ENCODE measurements at places on chromosomes 1 and 21.

GRCh38 chr1:212500983-212501382, 68.3 kb downstream of the NENF start:
- no peak for DNase-seq

GRCh38 chr1:115718011-115718754, 50.3 kb downstream of the CASQ2 start:
- no peak for DNase-seq

DNA sequence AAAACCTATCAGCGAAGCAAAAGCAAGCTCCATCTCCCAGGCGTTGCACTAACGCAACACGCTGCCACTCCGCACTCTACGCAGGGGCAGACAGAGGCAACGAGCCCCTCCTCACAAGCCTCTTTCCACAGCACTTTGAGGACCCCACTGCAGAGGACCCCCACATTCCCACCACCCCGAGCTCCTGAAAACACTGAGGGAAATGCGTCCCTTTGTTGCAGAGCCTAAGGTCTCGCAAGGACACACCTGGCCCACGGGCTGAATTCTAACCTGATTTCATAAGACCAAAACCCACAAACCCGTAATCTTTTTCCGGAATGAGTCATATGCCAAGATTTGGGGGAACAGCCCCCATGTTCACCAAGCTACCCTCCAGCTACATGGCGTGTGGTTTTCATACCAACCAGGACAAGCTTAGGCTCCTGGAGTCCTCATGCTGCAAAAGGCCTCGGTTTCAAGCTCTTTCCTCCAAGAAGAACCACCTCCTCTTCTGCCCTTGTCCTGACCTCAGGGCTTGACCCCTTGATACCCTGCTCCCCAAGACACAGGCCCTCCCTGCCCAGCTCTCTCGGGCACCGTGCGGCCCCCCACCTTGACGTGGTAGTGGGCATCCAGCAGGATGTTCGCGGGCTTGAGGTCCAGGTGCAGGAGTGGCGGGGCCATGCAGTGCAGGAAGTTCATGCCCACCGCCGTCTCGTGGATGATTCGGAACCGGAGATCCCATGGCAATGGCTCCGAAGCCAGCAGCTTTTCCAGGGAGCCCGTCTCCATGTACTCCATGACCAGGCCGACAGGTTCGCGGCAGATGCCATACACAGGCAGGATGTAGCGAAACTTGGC, 10.7 kb downstream of the RIPK4 start:
- DNase-seq: no peak

GRCh38 chr1:246647113-246647512, 77.1 kb upstream of the SCCPDH start:
- DNase-seq: peak; percentile 70

GRCh38 chr1:31785020-31785946, 21.1 kb upstream of the ADGRB2 start:
- DNase-seq: no peak

- DNase-seq: no peak
Measured at GRCh38 chr1:55931081-55931940, 648.1 kb downstream of the PLPP3 start.

- no peak for DNase-seq
Measured at GRCh38 chr1:210445931-210446330, 117.2 kb downstream of the HHAT start.

GRCh38 chr1:48681476-48682305, 95.0 kb downstream of the BEND5 start:
- no peak for DNase-seq

DNA sequence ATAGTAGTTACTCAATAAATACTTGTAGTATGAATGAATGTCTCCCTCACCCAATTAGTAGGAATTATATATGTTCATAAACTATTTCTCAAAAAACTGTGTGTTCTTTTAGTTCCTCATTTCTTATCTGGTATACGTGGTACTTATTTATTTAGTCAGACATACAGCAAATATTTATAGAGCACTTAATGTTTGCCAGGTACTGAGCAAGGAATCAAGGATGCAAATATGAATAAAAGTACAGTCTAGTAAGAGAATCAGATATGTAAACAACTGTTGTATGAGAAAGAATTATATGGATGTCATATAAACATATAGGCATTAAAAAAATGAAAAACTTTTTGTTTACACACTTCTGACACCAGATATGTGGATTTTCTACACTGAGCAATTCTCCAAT, 58.5 kb downstream of the ATF6 start:
- DNase-seq: no peak

DNA sequence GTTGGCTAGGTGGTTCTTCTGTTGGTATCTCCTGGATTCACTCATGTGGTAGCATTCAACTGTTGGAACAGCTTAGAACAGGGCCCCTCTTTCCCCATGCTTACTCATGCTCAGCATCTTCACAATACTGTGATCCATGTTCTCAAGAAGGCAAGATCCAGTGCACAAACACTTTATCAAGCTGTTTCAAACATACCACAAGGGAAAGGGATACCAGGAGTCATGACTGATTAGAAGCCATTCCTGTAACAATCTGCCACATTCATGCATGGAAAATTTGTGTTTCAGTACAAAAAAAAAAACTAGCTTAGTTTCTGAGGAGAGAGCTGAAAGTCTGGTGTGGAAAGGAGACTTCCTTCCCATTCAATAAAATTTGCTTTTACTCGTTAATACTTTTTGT, 169.8 kb upstream of the CACYBP start:
- no peak for DNase-seq

- no peak for DNase-seq
Measured at GRCh38 chr1:21875621-21876063, 61.5 kb downstream of the HSPG2 start.

GRCh38 chr1:9068981-9069325, 482 bp downstream of the SLC2A5 start:
- no peak for DNase-seq

GRCh38 chr1:183306317-183307042, 111.7 kb downstream of the NMNAT2 start:
- DNase-seq: peak; percentile 46

DNA sequence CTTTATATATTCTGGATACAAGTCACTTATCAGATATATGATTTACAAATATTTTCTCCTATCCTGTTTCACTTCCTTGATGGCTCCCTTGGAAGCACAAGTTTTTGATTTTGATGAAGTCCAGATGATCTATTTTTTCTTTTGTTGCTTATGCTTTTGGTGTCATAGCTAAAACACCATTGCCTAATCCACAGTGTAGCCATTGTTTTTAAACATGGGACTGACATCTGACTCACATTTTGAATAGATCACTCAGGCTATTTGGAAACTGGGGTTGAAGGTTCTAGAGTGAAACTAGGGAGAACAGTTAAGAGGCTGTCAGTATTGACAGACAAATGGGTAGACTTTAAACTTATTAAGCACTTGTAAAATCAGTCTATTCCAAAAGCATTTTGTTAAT, 16.6 kb downstream of the AK4 start:
- no peak for DNase-seq

- DNase-seq: no peak
Measured at GRCh38 chr1:58430421-58431275, 115.9 kb downstream of the OMA1 start.

DNA sequence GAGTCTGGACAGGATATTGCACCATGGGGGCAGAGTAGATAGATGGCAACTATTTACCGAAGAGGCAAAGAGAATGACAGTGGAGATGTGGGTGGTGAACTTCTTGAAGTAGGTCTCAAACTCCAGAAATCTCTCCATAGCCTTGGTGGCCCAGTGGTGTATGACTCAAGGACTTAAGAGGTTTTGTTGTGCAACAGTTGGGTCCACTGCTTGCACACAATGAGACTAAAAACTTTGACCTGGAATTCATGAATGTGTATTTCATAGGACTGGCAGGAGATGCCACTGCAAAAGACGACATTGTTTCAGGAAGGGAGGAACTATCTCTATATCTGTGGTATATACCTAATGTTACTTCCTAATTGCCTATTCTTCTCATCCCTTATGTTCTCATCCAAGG, 75.9 kb downstream of the ZSCAN20 start:
- no peak for DNase-seq

DNA sequence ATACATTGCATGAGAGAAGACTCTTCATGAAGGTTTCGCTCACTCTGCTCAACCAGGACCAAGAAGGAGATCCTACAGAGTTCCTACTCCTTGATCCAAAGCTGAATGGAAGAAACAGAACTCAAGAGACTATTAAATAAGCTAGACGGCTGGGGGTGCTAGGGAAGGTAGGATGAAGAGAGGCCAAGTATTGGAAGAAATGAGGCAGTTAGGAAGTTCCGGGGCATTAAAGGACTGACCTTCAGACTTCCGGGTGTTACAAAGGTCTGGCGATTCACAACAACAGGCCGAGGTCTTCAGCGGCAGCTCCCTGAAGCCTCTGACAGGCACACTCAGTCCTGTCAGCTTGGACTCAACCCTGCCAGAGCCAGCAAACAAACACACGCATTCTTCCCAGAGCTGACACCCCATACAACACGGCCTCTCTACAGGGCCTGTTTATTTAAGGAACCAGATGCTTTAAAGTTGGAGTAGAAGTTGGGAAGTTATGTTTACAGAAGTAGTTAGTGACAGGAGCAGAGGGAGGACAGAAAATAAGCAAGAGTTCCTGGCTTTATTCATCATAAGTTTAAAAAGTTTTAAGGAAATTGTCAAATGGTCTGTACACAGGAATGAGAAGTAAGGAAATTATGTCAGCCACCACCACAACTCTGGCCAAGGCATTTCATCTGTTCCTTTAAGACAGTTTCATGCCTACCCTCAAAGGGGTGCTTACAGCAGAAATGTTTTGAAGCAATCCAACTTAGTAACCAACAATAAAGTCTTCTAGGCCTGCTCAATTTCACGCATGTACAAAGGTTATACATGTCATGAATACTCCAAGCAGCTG, 4.7 kb downstream of the SORT1 start:
- no peak for DNase-seq

DNA sequence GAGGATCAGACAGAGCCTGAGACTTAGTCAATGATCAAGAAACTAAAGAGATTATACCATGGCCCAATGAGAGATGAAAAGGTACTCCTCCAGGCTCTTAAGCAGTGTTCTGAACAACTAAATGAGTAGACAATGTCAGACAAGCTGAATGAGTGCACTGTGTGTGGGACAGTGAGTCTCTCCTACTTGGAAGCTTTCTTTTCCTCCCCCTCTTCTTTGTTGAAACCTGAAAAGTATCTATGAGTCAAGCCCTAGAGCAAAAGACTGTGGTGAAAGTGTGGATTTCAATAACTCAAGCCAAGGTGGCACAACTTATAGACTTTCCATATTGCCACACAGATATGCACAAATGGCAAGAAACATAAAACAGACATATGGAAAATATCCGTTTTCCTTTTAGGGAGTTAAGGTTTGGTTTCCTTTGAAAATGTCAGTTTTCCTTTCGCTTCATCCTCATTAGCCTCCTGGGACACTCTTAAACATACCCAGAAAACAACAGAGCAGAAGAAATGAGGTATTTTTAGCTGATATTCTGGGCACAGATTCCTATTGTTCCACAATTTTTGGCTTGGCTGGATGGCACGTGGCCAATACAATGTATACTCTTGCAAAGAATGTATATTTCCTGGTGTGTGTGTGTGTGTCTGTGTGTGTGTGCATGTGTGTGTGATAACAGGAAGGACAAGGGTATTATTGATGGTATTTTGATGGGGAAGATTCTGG, 96.6 kb downstream of the LMX1A start:
- DNase-seq: no peak

DNA sequence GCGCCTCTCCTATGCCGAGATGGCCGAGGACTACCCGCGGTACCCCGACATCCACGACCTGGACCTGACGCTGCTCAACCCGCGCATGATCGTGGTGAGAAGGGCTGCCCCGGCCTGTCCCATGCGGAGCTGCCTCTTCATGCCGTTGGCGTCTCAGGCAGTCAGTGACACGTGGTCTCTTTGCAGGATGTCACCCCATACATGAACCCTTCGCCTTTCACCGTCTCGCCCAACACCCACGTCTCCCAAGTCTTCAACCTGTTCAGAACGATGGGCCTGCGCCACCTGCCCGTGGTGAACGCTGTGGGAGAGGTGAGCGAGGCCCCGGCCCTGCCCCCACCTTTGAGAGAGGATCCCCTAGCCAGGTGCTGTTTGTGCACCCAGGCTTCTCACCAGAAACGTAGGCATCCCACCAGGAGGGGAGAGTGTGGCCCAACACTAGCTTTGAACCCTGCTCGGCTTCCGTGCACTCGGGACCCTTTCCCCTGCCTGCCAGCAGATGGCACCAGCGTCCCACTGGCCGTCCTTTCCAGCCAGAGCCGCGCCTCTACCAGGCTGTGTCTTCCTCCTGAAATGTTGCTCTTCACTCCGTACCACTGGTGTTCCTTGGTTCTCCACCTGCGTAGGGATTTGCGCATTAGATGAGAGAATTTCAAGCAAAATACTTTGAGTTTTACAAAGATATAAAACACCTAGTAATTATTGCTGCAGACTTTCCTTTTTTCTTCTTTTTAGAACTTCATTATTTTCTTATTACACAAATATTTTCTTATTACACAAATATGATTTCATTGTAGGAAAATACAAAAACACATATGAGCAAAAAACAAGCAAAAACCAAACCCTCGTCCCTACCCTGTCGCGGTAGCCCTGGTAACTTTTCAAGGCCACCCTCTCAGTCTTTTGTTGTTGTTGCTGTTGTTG, 9.0 kb downstream of the NPPA start:
- peak; percentile 96 for DNase-seq

- DNase-seq: no peak
Measured at GRCh38 chr1:84704872-84705417, 14.7 kb upstream of the SSX2IP start.

DNA sequence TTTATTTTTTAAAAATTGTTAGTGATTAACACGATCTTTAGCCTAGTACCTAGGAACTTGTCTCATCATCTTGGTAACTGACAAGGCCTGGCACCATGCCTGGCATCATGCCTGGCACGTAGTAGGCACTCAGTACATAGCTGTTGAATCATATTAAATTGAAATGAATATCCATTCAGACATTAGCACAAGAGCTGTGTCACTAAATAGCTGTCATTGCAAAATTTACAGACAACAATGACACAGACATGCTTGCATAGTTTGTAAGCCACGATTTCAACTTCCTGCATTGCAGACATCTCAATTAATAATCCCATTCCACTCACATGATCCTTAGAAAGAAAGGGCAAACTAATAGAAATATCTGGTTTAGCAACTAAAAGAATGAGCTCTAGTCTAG, 15.4 kb upstream of the PHACTR4 start:
- no peak for DNase-seq

DNA sequence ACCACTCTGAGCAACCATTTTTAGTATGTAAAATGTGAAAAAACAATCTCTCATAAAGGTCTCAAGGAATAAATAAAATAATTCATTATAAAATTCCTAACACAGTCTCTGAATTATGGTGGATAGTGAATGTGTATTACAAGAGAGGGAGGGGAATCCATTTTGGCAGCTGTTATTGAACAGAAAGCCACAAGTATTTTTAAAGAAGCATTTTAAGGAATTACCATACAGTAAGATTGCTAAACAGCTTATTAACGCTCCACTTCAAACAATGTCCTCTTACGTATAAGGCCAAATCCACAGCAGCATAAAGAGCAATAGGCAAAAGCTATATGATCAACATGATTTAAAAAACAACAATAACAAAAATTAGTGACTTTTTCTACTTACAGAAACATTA, 18.4 kb downstream of the PIGK start:
- no peak for DNase-seq

- DNase-seq: no peak
Measured at GRCh38 chr1:14666962-14667650, 68.6 kb downstream of the KAZN start.

- DNase-seq: no peak
Measured at GRCh38 chr1:37403166-37403565, 71.2 kb upstream of the ZC3H12A start.

Data from iPS-NIHi11 (cell line).